Fibroblast of skin of scalp (primary cell): ENCODE measurements at places on chromosomes 3 and 15.

- DNase-seq: peak; percentile 43
These were observed 613.3 kb downstream of the TUSC7 start for GRCh38 chr3:117322866-117323265.

- no peak for DNase-seq
These were observed 164.3 kb downstream of the LRRK1 start for GRCh38 chr15:101083336-101084045.

GRCh38 chr15:75313116-75313845, 22.6 kb upstream of the COMMD4 start:
- no peak for DNase-seq

DNA sequence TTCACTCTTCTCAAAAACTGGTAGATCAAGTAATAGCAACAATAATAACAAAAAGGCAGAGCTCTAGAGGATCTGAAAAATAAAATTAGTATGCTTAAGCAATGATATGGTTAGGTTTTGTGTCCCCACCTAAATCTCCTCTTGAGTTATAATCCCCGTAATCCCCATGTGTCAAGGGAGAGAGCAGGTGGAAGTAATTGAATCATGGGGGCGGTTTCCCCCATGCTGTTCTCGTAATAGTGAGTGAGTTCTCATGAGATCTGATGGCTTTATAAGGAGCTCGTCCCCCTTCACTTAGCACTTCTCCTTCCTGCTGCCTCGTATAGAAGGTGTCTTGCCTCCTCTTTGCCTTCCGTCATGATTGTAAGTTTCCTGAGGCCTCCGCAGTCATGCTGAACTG, 60.2 kb upstream of the ABHD2 start:
- DNase-seq: no peak

DNA sequence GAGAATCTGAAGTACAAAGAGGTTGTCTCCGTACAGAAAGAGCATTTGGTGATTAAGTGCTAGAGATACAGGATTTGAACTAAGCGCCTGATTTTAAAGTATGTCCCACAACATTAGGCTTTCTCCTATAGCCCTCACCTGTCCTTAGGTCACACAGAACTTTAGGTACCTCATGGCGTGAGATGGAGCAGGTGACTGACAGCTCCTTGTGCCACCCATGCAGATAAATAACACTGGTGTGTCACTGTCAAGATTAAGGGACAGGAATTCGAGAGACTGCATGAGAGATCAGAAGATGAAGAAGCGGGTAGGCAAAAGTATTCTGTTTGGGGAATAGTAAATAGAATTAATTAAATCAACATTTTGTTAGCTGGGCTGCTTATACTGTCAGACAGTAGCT, 1.1 kb downstream of the BLM start:
- DNase-seq: no peak

- peak; percentile 77 for DNase-seq
These were observed 38.8 kb downstream of the CPA3 start for GRCh38 chr3:148903941-148904340.

GRCh38 chr15:45139770-45140169, 10.0 kb downstream of the DUOX1 start:
- DNase-seq: no peak

- no peak for DNase-seq
These were observed 80.1 kb downstream of the LEKR1 start for GRCh38 chr3:156906275-156906674.
